ENCODE measurements at places on chromosomes 2 and 18. TPM values are rescaled to one million over a fixed set of nuclear protein-coding genes. Genes with fewer than 3 reads are reported as not detected.

DNA sequence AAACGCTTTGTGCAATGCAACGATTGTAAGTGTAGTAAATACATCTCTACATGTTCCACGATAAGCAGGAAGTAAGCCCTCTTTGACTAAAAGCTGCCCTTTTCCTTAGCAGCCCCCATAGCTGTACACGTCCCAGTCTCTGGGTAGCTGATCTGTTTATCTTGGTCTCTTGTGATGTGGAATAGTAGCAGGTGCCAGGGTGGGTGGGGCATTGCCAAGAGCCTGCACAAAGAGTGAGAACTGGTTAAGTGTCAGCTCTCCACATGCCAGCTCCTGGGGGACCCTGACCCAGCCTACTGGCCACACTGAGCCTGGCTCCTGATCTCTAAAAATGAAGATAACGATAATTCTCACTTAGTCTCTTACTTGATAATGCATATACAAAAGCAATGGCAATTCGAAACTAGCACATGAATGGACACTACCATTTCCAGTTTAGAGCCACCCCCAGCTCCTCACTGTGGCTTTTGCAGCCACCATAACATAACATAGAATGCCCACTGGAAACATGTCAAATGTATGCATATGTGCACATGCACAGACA is 92.3 kb downstream of the MYT1L start:
- no peak for DNase-seq

- no peak for DNase-seq
These were observed 1148.1 kb upstream of the FANCL start for GRCh38 chr2:59389240-59389639.

DNA sequence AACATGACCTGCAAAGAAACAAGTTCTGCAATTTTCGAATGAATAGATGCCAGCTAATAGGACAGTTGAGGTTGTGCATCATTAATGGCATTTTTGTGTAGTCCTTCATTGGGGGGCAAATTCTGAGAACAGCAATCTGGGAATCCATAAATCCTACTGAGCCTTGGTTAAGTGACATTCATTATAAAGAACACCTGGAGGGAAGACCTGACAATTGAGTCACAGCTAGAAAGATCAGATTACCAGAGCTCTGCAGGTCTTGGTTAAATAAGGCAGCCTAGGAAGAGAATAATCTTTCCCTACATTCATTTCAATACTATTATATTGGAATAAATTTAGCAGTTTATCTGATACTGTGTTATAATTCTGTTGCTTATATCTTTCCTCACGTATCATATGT is 14.3 kb downstream of the KCNH7 start:
- DNase-seq = no peak

DNA sequence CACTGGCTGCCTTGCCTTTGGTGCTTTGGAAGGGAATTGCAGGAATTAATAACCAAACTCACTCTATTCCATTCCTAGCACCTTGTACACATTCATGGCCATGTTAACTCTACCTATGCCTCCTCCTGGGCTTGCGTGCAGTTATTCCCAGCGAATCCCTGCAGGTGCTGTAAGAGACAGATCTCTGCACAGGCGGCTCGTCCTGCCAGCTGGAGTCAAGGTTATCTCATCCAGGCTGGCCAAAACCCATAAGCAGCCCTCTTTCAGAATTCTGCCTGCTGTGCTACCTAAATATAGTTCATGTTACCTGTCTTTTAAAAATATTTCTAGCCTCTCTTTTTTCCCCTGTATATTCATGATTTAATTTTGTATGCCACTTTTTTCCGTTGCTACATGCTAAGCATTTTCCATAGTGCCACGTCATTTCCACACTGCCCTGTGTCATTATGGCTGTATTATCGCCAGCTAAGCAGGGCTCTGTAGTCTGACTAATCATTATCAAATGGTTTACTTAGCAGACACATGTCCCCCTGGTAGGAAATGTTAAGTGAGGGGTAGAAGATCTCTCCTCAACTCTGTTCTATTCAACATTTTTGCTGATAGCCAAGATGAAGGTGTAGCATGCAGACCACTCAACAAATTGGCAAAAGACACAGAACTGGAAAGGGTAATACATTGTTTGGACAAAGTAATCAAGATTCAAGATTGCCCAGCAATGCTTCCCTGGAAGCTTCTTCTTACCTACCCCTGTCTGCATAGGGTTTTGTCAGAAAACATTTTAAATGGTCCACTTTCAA is 79.7 kb upstream of the TAF1B start:
- DNase-seq = peak; percentile 39

- peak; percentile 86 for DNase-seq
These were observed 89.0 kb upstream of the PPP1CB start for GRCh38 chr2:28662468-28663181.

- no peak for DNase-seq
These were observed 234.8 kb downstream of the SOX11 start for GRCh38 chr2:5926871-5927512.

GRCh38 chr2:235588750-235589149 is 94.9 kb downstream of the AGAP1 start:
- no peak for DNase-seq

- no peak for DNase-seq
These were observed 36.3 kb downstream of the CXCR4 start for GRCh38 chr2:136081582-136082210.

GRCh38 chr2:234343372-234343771 is 153.5 kb downstream of the ARL4C start:
- DNase-seq = no peak

DNA sequence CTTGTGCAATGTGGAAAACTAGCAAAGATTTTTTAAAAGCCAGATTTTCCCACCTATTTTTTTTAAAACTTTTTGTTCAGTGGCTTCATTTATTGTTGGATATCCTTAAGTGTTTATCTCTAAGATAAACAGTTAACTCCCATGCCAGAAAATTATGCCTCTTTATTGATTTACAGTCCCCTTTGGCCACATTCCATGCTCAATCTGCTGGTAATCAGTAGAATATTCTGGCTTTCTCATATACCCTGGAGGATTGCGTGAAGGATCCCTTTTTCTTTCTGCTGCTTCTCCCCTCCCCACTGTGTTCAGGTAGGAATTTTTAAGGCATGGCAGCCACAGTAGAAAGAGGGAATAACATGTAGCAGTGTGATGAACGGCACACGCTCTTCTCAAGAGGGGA is 2.6 kb downstream of the GRHL1 start:
- no peak for DNase-seq

DNA sequence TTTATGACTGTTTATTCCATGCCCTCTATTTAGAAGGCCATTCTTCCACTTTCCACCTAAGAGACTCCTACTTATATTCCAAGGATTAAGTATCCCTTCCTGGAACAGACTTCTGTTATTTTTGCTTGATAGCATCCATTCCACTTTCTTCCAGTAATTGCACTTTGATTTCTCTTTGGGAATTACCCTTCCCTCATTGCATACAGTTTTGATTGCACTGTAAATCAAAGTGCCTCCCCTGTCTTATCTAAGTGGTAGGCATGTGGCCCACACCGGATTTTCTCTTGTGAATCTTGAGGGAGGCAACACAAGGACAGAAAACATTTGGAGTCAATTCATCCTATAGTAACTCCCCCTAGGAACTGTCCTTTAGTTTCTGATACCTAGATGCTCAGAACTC is 120.4 kb downstream of the PDE11A start:
- DNase-seq = no peak

DNA sequence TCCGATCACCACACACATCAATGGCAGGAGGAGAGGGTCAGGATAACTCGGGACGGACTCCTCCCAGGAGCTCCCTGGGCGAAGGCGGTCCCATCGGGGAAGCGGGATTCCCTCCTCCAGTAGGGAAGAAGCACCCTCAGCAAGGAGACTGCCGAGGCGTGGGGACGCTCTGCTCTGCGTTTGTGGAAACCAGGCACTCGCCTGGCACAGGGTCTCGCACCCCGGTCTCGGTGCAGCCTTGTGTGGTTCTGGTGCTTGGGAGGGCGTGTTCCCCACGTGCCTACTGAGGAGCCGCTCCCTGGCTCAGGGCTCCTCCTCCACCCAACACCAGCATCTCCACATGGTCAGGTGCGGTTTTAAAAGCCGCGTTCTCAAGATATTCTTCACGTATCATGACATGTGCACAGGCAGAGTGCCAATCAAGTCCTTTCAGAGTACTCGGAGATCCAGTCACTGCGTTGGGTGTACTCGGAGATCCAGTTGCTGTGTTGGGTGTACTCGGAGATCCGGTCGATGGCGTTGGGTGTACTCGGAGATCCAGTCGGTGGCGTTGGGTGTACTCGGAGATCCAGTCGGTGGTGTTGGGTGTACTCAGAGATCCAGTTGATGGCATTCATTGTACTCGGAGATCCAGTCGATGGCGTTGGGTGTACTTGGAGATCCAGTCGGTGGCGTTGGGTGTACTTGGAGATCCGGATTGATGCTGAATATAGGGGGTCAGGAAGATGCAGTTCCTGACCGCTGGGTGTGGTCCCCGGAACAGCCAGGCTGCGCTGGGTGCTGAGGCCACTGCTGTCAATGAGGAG is 117.5 kb downstream of the RTP5 start:
- no peak for DNase-seq

- DNase-seq = no peak
These were observed 2.3 kb downstream of the PKDCC start for GRCh38 chr2:42050010-42050702.

GRCh38 chr2:240934701-240935102 is 28.6 kb downstream of the CROCC2 start:
- no peak for DNase-seq

GRCh38 chr2:241010531-241011295 is 12.3 kb downstream of the SNED1 start:
- DNase-seq = no peak

DNA sequence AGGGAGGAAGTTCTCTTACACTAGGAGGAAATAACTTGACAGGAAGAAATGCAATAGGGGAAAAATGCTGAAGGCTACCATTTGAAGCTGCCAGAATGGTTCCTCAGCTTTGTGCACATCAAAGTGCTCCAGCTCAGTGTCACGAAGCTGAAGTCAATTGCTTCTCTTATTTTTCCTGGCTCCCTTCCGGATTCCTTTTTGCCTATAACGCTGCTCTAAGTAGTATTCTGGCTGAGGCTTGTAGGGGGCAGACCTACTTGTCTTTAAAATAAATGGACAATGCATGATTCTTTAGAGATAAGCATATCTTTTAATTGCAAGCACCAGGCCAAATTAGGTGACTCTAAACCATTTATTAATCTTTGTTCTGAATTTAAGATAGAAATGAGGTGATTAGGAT is 60.3 kb upstream of the SCN1A start:
- no peak for DNase-seq

- DNase-seq = peak; percentile 28
These were observed 612.5 kb downstream of the IRS1 start for GRCh38 chr2:226187156-226187555.

GRCh38 chr2:234464291-234464645 is 32.6 kb downstream of the ARL4C start:
- DNase-seq = no peak

- peak; percentile 49 for DNase-seq
These were observed 203.9 kb upstream of the PIK3C3 start for GRCh38 chr18:41751161-41751560.

DNA sequence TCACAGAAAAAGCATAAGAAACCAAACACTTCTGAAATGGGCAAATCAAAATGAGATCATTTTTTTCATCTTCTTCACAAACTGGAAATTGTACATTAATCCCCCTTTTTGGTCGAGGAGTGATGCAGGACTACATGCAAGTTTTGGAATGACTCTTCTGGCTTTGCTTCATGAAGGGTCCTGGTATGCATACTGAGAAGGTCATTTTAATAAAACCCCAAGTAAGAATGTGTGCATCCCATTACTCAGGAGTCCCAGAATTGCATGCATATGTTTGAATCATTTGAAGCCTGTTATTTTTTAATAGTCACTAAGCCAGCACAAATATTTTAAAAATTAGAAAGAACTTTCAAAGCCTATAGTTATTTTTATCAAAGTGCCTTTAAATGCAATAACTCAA is 16.7 kb upstream of the EHBP1 start:
- DNase-seq = no peak

DNA sequence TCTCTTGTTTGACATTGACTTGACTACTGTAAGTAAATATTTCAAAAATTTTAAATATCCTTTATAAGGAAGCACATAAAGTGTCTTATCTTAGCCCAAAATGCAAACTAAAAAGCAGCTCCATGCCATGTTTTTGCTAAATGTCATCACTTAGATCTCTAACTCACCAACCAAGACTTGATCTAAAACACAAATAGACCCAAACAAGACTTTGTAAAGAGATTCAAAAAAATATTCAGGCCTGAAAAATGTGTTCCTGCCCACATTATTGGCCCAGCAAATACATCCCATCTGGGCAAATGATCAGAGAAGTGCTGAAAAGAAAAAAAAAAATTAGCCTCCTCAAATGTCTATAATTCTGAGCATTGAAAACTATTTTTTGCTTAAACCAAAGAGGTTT is 187.6 kb downstream of the MREG start:
- DNase-seq = no peak

DNA sequence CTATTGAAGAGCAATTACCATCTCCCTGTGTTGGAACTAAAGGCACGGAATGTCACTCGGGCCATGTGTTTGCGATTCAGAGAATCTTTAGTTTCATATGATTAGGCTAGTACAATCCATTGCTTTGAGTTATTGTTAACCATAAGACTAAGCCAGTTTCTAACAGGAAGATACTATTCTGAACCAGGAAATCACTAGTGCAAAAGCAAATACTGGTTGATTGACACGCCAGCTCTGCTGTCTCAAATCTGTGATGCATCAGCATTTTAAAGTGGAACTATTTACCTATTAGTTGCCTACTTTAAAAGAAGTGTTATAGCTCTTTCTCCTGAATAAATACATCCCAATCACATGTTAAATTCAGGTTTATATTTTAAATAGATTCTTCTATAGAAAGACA is 61.9 kb downstream of the AFTPH start:
- DNase-seq = no peak

DNA sequence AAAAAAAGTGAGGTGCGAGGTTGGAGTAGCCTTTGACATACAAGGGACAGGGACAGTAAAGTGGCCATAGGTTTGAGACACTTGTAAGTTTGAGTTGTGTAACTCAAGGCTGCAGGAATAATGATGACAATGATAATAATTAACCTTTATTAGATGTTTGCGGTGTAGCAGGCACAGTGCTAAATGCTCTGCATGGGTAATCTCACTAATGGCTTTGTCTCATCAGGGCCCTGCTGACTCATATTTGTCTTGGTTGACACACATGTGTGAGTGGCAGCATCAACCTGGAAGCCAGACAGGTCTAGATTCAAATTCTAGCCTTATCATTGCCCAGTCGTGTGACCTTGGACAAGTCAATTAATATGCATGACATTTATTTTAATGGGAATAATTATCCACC is 126.2 kb downstream of the FSHR start:
- DNase-seq = no peak

- DNase-seq = peak; percentile 55
These were observed 770 bp downstream of the NBAS start for GRCh38 chr2:15560140-15560987.

- no peak for DNase-seq
These were observed 75.2 kb upstream of the TSPYL6 start for GRCh38 chr2:54330926-54331835.

- no peak for DNase-seq
These were observed 37.5 kb downstream of the SNED1 start for GRCh38 chr2:241035818-241036396.

- no peak for DNase-seq
These were observed 9.5 kb downstream of the ASB18 start for GRCh38 chr2:236254674-236255073.

The STPG4 gene
- total RNA-seq = not detected

The SLC23A3 gene
- 0.02 TPM for total RNA-seq

The NAT8 gene
- total RNA-seq = not detected

The OSR1 gene
- total RNA-seq = not detected

The LINC00305 gene
- total RNA-seq = not detected

The NYAP2 gene
- 2.3 TPM for total RNA-seq

The PTPRM gene
- total RNA-seq = 14.0 TPM

The MYL1 gene
- not detected for total RNA-seq

The PROKR1 gene
- total RNA-seq = not detected

The C2orf92 gene
- total RNA-seq = not detected

The RAB6C gene
- total RNA-seq = 0.02 TPM

The FHOD3 gene
- total RNA-seq = 13.1 TPM
